ENCODE measurements at places on chromosomes 11 and 22.

GRCh38 chr11:65357856-65358356, 3.4 kb downstream of the TIGD3 start:
- no peak for DNase-seq

GRCh38 chr11:1478011-1478410, 8.6 kb downstream of the MOB2 start:
- DNase-seq, result no peak

DNA sequence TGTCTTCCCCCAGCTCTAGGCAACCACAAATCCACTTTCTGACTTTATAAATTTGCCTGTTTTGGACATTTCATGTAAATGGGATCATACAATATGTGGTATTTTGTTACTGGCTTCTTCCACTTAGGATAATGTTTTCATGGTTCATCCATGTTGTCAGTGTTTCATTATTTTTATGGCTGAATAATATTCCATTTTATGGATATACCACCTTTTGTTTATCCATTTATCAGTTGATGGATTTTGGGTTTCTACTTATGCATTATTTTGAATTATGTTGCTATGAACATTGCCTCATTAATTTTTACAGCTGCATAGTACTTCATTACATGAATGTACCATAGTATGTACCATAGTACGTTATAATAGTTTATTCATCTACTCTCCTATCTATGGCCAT, 5.1 kb downstream of the CABIN1 start:
- DNase-seq, result no peak

DNA sequence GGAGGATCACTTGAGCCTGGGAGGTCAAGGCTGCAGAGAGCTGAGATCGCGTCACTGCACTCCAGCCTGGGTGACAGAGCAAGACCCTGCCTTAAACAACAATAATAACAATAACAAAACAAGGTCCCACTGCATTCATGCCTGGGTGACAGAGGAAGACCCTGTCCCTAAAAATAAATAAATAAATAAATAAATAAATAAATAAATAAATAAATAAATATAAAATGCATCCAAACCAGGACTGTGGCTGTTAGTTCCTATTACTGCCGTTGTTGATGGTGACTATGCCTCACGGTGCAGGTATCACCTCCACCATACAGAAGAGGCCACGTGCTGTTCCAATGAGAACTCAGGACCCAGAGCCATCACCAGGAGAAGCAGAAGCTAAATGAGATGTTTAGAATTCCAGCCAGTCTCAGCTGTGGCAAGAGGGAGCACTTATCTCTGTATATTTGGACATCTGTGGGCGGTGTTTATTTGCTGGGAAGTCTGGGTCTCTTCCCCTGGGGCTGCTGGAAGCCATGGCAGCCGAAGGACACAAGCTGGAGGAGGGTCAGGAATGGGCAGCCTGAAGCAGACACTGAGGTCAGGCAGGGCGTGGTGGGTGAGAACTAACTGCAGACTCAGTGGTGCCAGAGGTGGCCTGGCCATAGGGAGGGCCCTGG, 21.6 kb downstream of the C11orf86 start:
- no peak for DNase-seq

GRCh38 chr11:66883016-66883965, 26.4 kb downstream of the LRFN4 start:
- DNase-seq, result peak; percentile 78

DNA sequence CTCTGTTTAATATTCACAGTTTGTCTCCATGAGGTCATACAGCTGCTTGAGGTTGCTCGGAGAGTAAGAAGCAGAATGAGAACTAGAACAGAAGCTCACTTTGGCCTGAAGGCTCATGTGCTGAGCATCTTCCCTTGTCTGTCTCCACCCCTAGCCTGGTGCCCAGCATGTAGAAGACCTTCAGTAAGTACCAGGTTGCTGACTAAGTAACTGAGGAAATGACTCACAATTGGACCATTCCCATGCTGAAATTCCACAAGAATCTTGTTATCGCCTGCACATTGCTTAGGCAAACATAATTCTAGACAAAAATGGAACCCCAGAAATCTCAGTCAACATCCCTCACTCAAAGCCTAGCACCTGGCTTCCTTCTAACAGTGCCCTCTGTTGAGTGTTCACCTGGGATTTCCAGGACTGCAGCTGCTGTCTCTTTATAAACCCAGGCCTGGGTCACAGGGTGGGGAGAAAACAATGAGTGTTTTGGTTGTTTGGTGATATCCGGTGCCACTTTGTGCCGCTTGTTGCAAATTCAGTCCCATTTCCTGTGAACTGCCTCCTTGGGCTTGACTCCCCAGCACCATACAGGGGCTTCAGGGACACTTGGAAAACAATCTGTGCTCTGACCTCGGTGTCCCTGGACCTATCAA, 406.8 kb downstream of the ETS1 start:
- no peak for DNase-seq

DNA sequence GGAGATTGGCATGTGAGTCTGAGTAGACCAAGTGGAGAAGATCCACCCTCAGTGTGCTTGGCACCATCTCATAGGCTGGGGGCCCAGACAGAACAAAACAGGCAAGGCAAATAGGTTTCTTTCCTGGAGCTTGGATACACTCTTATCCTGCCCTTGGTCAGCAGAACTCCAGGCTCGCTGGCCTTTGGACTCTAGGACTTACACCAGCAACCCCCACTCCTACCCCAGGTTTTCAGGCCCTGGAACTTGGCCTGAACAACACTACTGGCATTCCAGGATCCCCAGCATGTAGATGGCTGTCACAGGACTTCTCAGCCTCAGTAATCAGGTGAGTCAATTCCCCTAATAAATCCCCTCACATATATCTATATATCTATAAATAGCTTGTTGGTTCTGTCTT, 637.7 kb downstream of the OPCML start:
- no peak for DNase-seq

GRCh38 chr11:102640946-102641345, 15.8 kb upstream of the MMP20 start:
- no peak for DNase-seq

GRCh38 chr11:34648036-34648435, 27.1 kb downstream of the EHF start:
- no peak for DNase-seq

GRCh38 chr22:16959345-16959930, 48.6 kb downstream of the GAB4 start:
- no peak for DNase-seq

Measured in NCI-H1105 treated with DMSO at 0.1 percent for 48 hours (cell line).